Stimulated activated CD4-positive, alpha-beta T cell treated with anti-CD3 and anti-CD28 coated beads, TNF-alpha, amount 100 ng/mL, for 1 hour (primary cell): ENCODE measurements at places on chromosomes 6 and 20.

- no peak for DNase-seq
These were observed 6.6 kb downstream of the BFSP1 start for GRCh38 chr20:17524560-17524959.

DNA sequence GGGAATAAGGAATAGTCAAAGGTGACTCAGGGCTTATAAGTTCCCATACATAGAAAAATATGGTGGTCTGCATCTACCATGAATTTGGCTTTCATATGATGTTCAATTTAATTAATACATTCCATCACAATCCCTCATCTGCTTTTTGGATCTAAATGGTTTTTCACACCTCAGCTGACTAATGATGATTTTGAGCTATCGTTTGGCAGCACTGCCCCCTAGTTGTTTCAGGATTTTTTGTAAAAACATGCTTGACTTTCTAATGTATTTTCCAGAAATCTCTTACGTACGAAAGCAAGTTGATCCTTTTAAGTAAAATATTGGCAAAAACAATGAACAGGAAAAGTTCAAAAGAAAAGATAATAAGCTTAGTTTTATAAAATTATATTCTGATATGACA is 408.6 kb upstream of the ADGRB3 start:
- DNase-seq: no peak

GRCh38 chr6:139547804-139548203 is 173.4 kb upstream of the CITED2 start:
- DNase-seq: no peak

GRCh38 chr6:167161851-167162467 is 4.2 kb upstream of the GPR31 start:
- no peak for DNase-seq

- DNase-seq: peak; percentile 27
These were observed at the start of gene SLC4A11 for GRCh38 chr20:3239026-3239866. Gene SLC4A11, minus strand, starts transcription at chr20:3239190. Its CDS starts 53 bp downstream, at chr20:3239137.

DNA sequence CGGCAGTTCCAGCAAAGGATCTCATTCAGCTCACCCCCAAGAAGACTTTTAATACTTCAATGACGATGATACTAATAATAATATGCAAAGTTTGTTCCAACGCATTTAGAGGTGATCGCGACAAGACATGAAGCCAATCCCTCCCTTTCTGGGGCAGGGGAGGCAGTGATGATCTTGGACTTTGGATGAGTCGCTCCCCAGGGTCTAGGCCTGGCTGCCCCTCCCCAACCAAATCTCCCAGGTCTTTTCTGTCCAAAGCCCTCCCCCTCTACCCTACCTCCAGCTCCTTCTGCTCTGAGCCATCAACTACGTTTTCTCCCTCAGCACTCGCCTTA is 33.9 kb downstream of the HLA-A start:
- DNase-seq: no peak

DNA sequence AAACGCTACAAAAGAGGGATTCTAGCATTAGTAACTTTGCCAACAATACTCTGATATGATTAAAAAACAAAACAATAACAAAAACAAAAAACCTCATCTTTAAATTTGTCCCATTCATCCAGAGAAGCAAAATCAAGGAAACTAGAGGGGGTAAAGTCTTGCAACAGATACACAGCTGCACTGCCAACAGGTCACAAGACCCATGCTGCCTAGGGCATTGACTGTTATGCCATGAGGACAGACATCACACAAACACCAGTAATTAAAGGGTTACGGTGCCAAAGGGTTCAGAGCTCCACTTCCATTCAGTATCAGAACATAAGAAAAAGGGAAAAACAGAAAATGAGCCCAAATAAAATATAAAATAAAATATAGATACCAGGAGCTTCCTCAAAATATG is 1.6 kb downstream of the TBC1D20 start:
- DNase-seq: no peak

GRCh38 chr6:1208876-1209275 is 103.0 kb upstream of the FOXQ1 start:
- no peak for DNase-seq

DNA sequence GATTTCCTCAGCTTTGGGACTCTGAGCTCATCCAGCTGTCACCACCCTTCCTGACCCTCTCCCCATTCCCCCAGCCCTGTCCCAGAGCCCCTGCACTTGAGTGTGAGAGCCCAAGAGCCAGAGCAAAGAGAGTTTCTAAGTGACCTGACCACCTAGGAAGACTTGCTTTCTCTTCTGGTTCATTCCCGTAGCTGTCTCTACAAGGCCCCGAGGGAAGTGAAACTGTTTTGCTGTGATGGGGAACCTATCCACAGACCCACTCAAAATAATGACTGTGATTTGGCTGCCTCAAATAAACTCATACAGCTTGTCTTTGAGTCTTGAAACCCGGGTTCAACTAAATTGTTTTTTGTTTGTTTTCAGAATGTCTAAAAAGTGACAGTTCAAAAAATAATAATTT is 74.6 kb upstream of the XRN2 start:
- no peak for DNase-seq
